ENCODE measurements at places on chromosomes 13 and 19.

DNA sequence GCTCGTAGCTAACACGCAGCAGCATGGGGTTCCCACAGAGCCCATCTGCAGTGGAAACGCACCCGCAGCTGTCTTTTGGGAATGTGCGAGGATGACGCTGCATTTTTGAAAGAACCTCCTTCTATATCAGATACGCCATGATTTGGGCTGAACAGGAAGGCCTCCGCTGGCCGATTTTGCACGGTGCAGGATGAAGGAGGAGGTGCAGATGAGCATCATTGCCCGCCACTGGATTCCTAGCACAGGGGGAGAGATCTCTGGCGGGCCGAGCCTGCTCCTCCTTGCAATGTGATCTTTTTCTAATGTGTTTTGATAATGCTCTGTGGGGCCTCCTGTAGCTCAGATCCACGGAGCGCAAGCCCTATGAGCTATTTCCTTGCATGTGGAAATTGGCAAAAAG is 55.5 kb downstream of the EFNB2 start:
- no peak for DNase-seq

DNA sequence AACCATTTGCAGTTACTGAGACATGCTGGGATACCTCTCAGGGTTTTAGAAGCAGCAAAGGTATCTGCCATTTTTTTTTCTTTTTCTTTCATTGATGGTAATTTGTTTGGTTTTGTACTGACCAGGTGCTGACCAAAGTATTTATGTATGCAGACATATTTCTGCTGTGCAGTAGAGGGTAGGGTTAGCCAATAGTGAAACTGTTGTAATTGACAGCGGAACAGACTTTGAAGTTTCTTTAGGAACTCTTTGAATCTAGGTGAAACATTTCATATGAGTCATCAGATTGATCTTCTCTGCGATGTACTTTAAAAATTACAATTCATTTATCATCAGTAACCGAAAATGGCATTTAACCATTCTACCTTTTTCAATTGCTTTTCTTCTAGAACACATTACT is 63.0 kb downstream of the ITGBL1 start:
- no peak for DNase-seq

DNA sequence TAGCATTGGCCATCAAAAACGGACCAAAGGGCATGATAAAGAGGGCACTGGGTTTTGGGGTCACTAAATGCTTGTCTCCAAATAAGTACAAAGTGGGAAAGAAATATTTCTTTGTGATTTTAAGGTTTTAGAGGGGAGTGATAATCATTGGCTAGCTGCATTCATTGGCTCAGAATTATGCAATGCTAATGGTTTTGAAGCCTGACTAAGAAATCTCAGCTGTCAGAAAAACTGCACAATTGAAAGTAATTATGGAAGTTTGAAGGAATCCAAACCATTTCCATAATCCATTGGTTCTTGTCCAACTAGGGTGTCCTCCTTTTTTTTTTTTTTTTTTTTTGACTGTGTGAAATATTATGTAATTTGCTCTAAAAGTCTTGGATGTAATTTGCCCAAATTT is 88.2 kb upstream of the ARGLU1 start:
- DNase-seq, result no peak

DNA sequence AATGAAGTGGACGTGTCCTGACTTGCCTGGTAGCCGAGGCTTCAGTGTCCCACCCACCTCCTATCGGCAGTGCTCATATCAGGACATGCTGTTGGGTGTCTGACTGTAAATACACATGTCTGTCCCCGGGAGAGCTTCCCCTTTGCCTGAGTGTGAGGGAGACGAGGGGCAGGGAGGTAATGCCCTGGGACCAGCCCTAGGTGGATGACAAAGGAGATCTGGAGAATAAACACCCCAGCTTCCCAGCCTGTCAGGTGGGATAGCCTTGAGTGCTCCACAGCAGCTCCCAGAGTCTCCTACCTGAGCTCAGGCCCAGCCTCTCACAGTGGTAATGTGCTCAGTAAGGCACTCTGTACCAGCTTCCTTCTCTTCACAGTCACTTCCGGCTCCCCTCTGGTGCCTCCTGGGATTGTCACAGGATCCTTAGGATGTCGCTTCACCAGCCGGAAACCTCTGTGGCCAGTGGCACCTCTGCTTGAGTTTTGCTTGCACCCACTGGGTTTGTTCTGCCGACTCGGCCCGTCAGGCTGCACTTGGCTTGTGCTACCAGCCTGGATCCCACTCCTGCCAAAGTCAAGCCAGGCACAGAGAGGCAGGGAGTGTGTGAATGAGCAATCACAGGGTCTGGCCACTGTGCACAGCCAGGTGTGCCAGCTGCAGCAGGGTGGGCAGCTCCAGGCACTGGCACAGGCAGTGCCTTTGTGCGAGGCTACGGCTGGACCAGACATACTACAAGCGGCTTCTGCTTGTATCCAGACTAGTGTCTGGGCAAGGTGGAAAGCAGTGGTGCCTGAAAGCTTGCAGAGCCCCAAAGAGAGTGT is 54.4 kb upstream of the RGCC start:
- DNase-seq, result no peak

- DNase-seq, result no peak
These were observed 44.0 kb upstream of the KPNA3 start for GRCh38 chr13:49836516-49836915.

GRCh38 chr13:46676378-46676725 is 120.6 kb downstream of the ESD start:
- no peak for DNase-seq

DNA sequence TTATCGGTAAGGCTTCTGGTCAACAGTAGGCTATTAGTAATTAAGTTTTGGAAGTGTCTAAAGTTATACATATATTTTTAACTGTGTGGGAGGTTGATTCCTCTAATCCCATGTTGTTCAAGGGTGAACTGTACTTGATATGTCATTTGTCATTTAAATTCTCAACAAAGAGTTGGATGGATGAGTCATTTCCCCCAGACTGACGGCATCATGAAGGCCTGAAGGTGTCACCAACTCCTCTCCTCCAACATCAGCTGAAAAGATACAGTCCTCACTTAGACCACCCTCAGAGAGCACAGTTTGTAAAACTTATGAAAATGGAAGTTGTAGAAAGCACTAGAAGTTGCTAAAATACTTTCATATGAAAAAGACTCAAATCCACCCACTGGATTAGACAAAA is 48.8 kb downstream of the DCLK1 start:
- no peak for DNase-seq

DNA sequence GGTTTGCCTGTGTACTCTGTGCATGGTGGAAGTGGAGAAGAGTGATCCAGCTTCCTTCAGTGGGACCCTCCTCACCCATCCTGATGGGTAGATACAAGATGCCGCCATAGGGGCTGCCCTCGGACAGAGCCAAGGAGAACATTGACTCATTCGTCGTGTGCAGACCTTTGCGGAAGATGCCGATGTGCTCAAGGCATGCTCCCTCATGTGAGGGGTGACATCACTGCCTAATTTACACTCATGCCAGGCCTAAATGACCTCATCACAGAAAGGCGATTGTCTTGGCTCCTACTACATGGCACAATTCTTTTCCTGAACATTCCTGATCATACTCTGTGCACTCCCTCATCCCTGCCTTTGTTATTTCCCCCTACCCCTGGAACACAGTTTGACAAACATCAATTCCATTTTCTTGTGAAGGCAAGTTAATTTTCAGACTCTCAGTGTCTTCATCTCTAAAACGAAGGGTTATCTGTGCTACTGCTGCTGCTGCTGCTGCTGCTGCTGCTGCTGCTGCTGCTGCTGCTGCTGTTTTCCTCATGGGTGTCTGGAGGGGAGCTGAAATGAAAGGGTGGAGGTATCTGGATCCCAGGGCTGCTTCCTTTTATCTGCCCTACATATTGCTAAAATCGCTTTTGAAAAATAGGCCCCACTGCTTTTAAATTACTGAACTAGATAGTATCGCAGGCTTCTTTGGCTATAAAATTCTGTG is 146.5 kb upstream of the ARGLU1 start:
- no peak for DNase-seq

GRCh38 chr19:17836530-17836929 is 11.3 kb downstream of the JAK3 start:
- DNase-seq, result no peak

DNA sequence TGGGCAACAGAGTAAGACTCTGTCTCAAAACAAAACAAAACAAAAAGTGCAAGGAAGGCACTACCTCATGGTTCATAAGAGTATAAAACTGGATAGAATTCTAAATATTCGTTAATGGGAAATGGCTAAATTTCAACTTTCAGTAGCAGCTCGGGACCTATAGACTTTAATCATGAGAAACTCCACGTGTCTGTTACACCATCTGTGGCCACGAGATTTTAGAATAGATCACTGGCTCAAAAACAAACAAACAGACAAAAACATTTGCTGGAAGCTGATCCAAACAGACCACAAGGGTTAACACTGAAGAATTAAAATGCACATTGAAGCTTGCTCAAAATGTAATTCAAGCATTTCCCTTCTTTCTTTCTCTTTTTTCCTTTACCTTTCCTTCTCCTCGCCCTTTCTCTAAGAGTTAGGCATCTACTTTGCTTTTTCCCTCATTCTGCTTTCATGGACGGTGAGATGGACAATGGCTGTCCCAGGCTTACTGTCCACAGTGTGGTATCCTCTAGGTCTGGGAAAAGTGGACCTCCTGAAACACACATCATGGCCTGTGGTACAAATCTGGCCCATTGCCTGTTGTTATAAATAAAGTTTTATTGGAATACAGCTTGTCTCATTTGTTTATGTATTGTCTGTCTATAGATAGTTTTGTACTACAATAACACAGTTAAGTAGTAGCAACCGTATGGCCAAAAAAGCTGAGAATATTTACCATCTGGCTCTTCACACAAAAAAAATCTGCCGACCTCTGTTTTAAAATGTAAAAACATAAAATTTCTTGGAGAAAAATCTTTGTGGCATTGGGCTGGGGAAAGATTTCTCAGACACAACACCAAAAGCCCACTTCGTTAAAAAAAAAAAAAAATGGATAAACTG is 10.3 kb downstream of the ELAVL1 start:
- no peak for DNase-seq

- no peak for DNase-seq
These were observed 14.0 kb downstream of the PDX1 start for GRCh38 chr13:27933580-27934328.

DNA sequence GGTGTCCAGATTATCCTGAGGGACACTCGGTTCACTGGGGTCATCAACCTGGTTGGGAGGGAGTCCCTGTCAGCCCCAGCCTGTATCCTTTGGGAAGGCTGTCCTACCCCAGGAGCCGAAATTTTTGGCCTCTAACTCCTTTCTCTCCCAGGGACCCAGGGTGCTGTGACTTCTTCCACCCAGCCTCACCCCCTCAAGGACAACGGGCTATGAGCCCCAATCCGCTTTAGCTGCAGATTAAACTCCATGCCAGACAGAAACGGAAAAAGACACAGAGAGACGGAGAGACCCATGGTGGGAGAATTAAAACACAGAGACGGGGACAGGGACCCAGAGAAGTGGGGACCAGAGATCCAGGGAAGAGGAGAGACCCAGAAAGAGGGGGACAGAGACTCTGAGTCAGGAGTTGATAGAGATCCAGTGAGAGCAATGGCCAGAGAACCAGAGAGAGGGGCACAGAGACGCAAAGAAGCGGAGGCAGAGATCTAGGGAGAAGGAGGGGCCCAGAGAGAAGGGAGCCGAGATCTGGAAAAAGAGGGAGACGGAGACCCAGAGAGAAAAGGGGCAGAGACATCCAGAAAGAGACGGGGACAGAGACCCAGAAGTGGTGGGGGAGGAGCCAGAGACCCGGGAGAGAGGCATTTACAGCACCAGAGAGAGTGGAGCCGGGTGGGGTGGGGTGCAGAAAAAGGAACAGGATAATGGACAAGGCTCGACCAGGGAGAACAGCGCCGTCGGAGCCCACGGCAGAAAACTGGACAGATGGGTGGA is 703 bp downstream of the SLC17A7 start:
- DNase-seq, result no peak

- DNase-seq, result no peak
These were observed 532.1 kb downstream of the IRS2 start for GRCh38 chr13:109254274-109254673.

DNA sequence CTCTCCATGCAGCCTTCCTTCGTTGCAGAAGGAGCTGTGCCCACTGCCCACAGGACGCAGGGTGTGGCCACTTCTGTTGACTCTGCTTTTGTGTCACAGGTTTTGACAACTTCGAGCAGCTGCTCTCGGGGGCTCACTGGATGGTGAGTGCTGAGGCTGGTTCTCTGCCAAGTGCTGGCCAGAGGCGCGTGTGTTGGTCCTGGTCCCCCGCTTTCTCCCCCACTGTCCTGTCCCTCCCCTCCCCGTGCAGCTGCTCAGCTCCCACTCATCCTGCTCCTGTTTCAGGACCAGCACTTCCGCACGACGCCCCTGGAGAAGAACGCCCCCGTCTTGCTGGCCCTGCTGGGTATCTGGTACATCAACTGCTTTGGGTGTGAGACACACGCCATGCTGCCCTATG is 10.6 kb upstream of the PDCD2L start:
- no peak for DNase-seq

- peak; percentile 58 for DNase-seq
These were observed 12.0 kb upstream of the FCHO1 start for GRCh38 chr19:17739121-17739875.

DNA sequence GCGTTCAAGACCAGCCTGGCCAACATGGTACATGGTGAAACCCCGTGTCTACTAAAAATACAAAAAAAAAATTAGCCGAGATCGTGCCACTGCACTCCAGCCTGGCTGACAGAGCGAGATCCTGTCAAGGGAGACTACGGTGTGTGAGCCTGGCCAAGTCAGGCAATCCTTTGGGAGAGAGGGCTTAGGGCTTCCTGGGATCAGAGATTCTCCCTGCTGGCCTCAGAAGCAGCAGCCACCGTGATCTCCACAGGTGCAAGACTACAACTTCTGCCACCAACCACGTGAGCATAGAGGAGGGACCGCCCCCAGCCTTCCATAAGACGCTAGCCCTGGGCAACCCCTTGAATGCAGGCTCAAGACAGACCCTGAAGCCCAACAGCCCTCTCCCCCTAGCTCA is 7.6 kb downstream of the MFSD12 start:
- DNase-seq, result no peak

DNA sequence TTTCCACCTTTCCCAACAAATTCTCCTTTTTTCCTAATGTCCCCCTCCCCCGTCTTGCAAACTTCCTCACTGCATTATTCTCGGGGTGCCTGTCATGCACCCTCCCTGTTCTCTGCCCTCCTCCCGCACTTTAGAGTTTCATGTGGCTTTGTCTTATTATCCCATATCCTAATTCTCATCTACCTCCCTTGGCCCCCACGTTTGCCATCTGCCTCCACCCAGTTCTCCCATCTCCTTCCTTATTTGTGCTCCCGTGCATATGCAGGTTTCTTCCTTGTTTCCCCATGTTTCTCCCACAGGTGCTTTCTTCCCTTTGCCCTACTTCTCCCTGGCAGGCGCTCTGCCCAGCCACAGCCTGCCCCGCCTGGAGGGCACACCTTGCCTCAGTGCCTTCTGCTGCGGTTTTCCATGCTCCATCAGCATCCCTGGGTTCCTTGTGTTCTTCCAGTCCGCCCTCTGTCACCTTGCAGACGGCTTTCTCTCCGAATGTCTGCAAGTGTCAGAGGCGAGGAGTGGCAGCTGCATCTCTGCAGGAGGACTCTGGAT is 1.5 kb downstream of the SPATA13 start:
- no peak for DNase-seq

GRCh38 chr19:21835810-21836444 is at the start of gene ZNF43:
Gene ZNF43 (minus strand): TSS chr19:21836182. CDS start chr19:21836038, 144 bp downstream.
- DNase-seq, result peak; percentile 97

GRCh38 chr19:4518345-4519171 is at the start of gene PLIN4:
Gene PLIN4 (minus strand): TSS chr19:4518486. CDS start chr19:4518272, 214 bp downstream.
- no peak for DNase-seq

- DNase-seq, result no peak
These were observed 7.0 kb downstream of the ARMC6 start for GRCh38 chr19:19040417-19040816.
